AG09319 (cell line): ENCODE measurements at places on chromosomes 5 and 9.

DNA sequence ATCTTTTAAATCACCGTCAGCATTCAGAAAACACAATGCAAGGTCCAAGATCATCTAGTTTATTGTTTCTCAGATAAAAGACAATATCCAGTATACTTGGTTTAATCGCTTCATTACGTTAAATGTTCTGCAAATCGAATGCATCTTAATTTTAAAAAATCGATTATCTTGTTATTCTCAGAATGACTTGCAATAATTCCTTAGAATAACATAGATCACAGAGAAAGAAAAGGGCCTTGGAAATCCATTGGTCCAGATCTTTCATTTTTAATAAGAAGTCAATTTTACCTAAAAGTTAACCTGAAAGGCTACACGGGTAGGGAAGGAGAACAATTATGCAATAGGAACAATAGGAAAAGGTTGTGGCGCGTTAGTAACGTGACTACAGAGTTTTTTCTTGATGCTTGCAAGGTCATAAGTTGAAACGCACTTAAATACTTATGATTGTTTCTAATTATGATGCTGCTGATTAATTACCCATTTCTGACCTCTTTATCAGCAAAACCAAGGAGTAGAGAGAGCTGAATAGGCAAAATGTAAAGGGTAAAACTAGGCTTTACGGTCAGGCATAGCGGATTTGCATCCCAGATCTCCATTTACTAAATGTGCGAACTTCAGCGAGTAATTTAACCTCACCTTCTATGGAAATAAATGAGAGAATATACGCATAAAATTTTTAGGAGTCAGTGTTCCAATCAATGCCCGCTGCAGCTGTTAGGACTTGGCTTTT, 769 bp upstream of the LYRM7 start:
- no peak for DNase-seq

- DNase-seq, result no peak
Measured at GRCh38 chr9:137273611-137274320, 3.8 kb upstream of the TOR4A start.

DNA sequence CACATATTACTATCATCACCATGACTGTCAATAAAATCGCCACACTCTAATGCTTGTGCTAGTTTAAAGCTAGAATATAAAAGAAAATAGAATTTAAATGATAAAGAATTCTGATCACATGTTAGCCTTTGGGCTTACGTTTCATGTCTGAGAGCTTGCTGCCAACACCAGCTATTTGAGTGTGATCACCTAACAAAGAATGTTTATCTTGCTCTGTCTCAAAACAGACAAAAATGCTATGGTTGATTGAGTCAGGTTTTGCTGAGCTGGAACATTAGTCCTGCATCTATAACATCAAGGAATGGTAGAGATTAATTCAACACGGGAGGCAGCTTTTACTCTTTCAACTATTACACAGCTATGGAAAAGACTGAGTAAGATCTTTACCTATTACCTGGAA, 50.7 kb downstream of the MSX2 start:
- DNase-seq, result no peak

GRCh38 chr5:125484742-125485641, 738.6 kb upstream of the ZNF608 start:
- DNase-seq, result peak; percentile 97

- no peak for DNase-seq
Measured at GRCh38 chr9:122297512-122297911, 32.8 kb downstream of the MRRF start.

DNA sequence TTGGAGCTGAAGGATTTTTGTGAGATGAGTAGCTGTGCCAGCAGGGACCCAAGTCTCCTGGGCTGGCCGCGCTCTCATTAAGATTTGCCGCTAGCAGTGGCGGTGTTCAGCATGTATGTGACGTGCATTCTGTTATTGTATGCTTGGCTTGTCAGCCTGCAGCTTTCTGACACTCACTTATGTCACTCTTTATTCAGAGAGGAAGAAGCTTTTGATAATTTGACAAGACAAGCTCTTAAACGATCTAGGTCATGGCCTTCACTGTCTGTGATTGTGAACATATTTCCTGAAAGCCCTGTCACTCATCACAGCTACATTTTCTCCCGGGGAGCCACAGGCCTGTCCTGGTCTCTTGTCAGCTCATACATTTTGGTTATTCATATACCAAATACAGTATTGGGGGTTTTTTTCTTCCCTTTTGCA, 98.2 kb upstream of the GRHPR start:
- no peak for DNase-seq

- no peak for DNase-seq
Measured at GRCh38 chr9:79809316-79809876, 237.6 kb downstream of the TLE4 start.

GRCh38 chr5:41980870-41981269, 55.8 kb downstream of the FBXO4 start:
- no peak for DNase-seq

GRCh38 chr9:88831713-88832407, 159.4 kb upstream of the S1PR3 start:
- DNase-seq, result no peak
